ENCODE measurements at places on chromosomes 6 and 20.

DNA sequence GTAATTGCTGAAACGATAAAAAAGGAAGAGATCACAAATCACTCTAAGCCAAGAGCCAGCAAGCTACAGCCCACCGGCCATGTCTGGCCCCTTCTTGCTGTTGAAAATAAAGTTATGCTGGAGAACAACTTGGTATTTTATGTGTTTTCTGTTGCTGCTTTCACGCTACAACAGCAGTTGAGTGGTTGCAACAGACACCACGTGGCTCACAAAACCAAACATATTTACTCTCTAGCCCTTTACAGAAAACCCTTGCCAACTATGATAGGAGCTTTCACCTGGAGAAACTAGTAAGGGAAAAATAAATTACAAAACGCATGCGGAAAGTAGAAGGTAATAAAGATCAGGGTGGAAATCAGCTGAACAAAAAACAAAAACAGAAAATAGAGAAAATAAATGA lies 41.1 kb upstream of the SLCO4A1 start:
- no peak for DNase-seq

GRCh38 chr20:10524034-10524476 lies 89.0 kb downstream of the SLX4IP start:
- DNase-seq, result no peak

GRCh38 chr6:12661432-12662089 lies 55.0 kb upstream of the PHACTR1 start:
- DNase-seq, result no peak

DNA sequence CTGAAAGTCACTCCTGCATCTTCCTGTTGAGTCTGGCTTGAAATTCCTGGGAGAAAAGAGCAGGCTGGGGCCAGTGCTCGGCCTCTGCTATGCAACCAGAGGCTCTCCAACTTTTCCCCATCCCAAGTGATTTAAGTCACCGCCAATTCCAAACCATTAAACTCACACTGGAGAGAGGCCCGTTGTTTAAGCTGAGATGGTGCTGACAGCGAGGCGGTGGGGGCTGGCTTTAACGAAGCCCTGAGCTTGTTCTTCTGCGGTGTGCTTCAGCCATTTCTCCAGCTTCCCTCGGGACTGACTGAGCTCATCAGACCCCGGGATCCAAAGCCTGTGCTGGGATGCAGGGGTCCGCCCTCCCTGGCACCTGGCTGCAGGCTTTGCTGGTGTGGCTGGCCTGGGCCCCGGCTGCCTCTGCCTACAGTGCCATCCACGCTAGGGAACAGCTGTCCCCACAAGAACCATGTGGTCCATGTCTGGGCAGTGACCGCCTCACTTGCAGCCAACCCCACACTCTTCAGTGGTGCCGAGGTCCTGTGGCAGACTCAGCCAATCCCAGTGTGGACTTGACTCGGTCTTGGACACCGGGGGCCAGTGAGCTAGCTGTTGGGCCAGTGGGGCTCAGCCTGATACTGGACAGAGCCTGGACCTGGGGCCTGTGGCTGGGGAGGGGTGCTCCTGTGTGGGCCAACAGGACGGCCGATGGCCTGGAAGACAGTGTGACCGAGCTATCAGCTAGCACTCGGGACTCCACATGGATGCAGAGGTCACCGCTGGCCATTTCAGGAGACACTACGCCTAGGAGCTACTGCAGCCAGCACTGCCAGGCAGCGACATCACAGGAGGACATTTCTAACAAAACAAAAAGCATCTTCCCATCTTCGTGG lies 21.2 kb downstream of the RAMACL start:
- DNase-seq, result no peak

- no peak for DNase-seq
Observed at GRCh38 chr20:23454816-23455215, 2.1 kb upstream of the CST11 start.

GRCh38 chr20:58652606-58653294 lies 1.7 kb downstream of the STX16 start:
- no peak for DNase-seq

DNA sequence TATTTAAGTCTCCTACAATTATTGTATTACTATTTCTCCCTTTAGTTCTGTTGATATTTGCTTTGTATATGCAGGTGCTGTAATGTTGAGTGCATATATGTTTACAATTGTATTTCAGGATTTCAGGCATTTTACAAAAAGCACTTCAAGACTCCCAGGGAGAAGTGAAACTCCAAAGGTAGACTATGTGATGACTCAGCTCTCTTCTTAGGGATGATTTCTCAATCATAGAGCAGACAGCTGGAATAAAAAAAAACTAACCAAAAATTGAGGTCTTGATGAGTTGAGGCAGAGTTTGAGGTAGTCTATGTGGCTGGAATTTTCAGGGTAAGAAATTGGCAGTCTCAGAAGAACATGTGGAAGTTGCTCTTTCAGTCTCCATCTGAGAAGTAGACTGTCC lies 786.1 kb downstream of the TFAP2A start:
- no peak for DNase-seq

DNA sequence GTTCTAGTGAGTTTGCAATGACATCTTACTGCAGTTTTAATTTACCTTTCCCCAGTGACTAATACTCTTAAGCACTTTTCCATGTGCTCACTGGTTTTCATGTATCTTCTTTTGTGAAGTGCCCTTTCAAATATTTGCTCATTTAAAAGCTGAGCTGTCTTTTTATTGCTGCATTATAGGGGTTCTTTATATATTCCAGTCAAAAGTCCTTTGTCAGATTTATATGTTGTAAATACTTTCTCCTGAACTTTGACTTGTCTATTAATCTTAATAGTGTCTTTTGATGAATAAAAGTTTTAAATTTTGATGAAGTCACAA lies 50.2 kb upstream of the ELOVL5 start:
- DNase-seq, result no peak

DNA sequence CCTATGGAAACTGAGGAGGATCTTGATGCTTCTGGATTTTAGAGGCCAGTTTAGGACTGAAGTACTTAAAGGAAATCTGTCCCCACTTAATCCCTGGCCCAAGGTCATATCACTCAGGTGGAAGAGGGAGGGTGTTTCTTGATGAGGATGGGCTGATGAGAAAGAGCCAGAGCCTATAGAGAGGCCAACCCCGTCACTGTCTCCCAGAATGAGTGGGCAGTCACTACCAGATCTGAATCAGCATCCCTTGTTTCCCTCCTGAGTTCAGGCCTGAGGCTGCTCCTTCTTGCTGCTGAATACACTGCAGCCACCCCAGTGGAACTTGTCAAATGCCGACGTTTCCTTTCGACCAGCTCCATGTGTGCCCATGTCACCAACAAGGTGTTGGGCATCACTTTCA lies 14.8 kb downstream of the ARMC12 start:
- DNase-seq, result peak; percentile 39

- DNase-seq, result no peak
Observed at GRCh38 chr6:23929201-23929600, 196.8 kb upstream of the NRSN1 start.

- DNase-seq, result peak; percentile 31
Observed at GRCh38 chr6:35370124-35370741, 27.9 kb downstream of the PPARD start.

DNA sequence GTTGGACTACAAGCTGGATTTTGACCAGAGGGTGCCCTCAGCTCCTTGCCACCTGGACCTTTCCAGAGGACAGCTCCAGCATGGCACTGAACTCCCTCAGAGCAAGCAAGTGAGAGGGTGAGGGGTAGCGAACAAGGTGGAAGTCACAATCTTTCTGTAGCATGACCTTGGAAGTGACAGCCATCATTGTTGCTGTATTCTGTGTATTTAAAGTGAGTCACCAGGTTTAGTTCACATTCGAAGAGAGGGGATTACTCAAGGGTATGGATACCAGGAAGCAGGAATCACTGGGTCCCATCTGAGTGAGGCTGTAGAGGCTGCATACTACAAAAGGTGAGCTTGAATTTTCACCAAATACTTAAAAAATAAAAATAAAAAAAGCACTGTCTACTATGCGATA lies 280.0 kb upstream of the SPTLC3 start:
- no peak for DNase-seq

GRCh38 chr6:157760137-157760536 lies 62.9 kb upstream of the SNX9 start:
- no peak for DNase-seq

- no peak for DNase-seq
Observed at GRCh38 chr6:47059216-47059885, 17.2 kb upstream of the ADGRF1 start.

GRCh38 chr6:69729870-69730449 lies 66.8 kb downstream of the LMBRD1 start:
- DNase-seq, result no peak

GRCh38 chr20:14882157-14882556 lies 544.7 kb upstream of the FLRT3 start:
- no peak for DNase-seq

- no peak for DNase-seq
Observed at GRCh38 chr6:55782275-55782674, 93.1 kb downstream of the BMP5 start.

DNA sequence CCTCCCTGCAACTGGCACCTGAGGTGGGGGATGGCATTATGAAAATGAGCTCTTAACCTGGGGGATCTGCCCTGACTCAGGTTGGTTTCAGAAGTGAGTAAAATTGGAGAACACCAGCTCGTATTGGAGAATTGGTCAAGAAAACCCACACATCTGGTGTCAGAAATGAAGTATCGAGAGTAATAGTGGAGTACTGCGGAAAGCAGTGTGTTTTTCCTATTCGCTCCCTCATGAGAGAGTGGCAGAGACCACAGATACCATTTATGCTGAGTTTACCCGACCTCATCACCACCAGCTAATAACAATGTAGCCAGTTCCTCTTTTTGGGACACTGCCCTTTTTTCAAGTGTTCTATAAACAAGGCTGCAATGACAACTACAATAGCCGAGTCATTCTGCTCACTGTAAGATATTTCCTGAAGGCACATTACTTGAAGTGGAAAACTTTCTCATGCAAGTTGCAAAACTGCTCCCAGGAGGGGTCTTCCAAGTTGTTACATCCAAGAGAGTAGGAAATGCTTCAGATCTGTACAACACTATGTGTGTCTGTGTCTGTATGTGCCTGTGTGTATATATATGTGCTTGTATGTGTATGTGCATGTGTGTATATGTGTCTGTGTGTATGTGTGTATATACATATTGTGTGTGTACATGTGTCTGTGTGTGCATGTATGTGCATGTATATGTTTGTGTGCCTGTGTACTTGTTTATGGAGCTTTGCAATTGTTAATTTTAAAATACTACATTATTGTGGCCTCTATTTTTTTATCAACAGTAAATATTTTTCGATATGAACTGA lies 106.0 kb upstream of the CST7 start:
- no peak for DNase-seq

GRCh38 chr20:5696011-5696559 lies 54.1 kb upstream of the SHLD1 start:
- DNase-seq, result no peak

- DNase-seq, result no peak
Observed at GRCh38 chr6:166424431-166424830, 41.7 kb upstream of the MPC1 start.

- no peak for DNase-seq
Observed at GRCh38 chr6:3919849-3920248, 70.7 kb downstream of the FAM50B start.

- DNase-seq, result no peak
Observed at GRCh38 chr6:138833816-138834539, 38.1 kb downstream of the ECT2L start.

- DNase-seq, result peak; percentile 21
Observed at GRCh38 chr20:21251278-21251677, 51.9 kb upstream of the XRN2 start.

DNA sequence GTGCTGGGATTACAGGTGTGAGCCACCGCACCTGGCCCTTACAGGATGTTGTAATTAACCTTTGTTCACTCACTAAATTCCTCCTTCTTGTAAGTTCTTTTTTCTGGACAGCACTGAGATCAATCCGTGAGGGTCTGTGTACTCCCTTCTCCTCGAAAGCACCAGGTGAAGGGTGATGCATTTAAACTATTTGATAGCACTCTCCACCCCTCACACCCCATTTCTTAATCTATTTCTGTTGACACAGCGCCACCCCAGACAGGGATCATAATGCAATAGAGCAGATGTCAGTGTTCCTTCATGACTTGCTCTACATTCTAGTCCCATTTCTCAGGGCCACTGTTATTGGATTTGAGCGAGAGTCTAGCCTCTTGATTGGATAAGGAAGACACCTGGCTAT lies 46.3 kb downstream of the PPP1R14C start:
- DNase-seq, result no peak

DNA sequence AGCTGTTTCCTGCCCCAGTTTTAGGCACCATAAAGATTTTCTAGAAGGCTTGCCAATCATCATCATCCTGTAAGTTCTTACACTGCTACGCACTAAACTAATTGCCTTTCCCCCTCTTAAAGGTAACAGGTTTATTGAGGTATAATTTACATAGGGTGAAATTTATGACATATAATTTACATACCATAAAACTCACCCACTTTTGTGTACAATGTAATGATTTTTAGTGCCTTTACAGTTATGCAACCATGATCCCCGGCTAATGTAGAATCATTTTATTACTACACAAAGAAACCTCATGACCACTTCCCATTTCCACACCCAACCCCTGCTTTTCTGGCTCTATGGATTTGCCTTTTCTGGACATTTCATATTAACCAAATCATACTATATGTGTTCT lies 21.1 kb downstream of the GCNT2 start:
- DNase-seq, result no peak

GRCh38 chr20:50957276-50957675 lies 1.1 kb downstream of the DPM1 start:
- no peak for DNase-seq

GRCh38 chr6:133947302-133947900 lies 5.6 kb upstream of the TBPL1 start:
- DNase-seq, result no peak

GRCh38 chr20:51029963-51030920 lies 7.3 kb upstream of the KCNG1 start:
- no peak for DNase-seq

- DNase-seq, result no peak
Observed at GRCh38 chr20:23408957-23409356, 12.3 kb downstream of the NAPB start.

GRCh38 chr6:8628063-8628462 lies 192.7 kb upstream of the SLC35B3 start:
- DNase-seq, result no peak

DNA sequence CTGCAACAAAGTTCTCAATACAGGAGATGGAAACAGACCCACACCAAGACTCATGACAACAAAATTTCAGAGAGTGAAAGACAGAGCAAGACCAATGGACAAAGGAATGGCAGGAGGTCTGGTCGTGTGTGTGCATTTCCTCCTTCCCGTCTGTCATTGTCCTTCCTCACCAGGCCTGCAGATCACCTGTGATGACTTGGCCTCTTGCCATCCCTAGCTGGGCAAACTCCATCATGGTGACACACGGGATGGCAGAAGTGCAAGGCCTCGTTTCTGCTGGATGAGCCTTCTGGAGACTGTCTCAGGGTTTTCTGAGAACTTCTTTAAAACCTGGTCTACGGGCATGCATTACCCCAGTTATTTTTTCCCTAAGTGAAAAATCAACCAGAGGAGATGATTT lies 49.2 kb downstream of the RPP21 start:
- no peak for DNase-seq

DNA sequence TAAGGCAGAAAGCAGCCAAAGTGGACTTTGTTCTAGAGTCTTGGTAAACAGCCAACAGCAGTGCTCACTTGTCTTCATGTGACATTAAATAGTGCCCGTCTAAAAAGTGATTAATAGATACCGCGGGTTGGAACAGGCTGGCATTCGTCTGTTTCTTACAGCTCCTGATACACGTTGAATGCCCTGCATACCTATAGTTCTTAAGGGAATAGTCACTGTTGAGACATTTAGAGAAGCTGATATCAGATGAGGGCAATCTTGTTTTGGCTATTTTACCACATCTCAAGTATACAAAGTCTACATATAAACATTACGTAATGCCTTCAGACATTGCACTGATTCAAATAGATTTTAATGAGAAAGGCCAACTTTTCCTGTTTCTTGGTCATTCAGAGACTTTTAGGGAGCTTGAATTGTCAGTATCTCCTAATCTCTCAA lies 374.9 kb upstream of the FLRT3 start:
- DNase-seq, result no peak
